ENCODE measurements at places on chromosomes 6 and 20.

- no peak for DNase-seq
Observed at GRCh38 chr20:12594410-12595088, 414.2 kb upstream of the SPTLC3 start.

GRCh38 chr6:131854803-131855202, 47.0 kb downstream of the ENPP1 start:
- DNase-seq, result no peak

DNA sequence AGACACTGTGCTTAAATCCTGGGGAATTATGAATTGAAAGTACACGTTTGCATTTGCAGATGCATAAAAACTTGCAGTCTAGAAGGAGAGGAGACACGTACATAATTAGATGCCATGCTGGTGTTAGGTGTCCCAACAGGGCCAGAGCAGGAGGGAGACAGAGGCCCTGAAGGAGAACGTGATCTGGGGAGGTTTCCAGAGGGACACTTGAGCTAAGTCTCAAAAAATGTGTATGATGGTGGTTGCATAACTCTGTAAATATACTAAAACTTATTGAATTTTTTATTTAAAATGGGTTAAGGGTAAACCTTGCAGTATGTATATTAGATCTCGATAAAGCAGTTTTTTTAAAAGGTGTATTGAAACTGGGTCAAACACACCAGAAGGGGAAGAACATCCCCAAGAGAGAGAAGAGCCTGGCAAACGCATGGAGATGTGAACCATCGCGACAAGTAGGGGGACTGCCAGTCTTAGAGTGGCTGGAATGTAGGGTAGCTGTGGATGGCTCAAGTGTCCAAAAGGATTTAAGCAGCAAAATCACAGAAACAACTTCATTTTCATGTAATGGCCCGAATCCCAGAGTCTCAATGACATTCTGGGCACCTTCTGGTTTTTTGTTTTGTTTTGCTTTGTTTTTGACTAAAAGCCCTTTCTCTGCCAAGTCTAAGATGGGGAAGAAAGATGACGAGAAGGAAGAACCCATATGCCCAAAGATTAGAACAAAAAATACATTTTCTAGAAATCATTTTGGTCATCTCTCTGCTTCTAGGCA, 15.3 kb downstream of the TRAF3IP2 start:
- DNase-seq, result no peak

DNA sequence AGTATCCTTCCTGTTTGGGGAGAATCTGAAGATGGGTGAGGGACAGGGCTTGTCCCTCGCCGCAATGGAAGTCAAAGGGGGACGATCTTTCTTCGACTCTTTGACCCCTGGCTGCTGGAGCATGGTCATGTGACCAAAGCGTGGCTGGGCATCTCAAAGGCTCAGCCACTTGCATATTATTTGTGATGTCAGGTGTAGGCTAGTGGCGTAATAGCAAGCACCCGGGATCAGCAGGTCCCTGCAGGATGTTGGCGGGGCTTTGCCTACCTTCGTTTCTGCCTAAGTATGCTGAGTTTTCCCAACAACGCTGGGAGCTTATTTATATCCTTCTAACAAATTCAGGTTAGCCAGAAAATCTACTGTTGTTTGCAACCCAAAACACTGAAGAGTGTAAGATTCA, 50.3 kb upstream of the IL20RA start:
- DNase-seq, result no peak

GRCh38 chr20:38473367-38473795, 738 bp downstream of the RALGAPB start:
- no peak for DNase-seq

Measured in brain pericyte (primary cell).